Uterus (tissue), 4 donors: ENCODE measurements at places on chromosomes 3 and 15. TPM values are rescaled to one million over a fixed set of nuclear protein-coding genes. Genes with fewer than 3 reads are reported as not detected.

DNA sequence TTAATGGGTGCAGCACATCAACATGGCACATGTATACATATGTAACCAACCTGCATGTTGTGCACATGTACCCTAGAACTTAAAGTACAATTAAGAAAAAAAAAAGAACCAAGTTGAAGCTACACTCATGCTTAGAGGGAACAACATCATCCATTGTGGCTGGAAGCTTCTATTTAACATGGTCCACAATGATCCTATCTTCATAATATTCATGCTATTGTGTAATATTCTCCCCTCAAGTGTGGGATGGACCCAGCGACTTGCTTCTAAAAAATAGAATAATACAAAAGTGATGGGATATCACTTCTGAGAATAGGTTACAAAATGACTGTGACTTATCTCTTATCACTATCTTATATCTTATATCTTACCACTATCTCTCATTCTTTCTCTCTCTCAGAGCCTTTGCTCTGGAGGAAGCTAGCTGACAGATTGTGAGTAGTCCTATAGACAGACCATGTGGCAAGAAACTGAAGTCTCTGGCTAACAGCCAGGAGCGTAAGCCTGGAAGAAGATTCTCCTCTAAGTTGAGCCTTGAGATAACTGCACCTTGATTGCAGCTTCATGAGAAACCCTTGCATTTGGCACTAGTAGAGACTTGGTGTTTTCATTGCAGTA, 198.5 kb upstream of the MRPL3 start:
- no peaks in the 10 kb centered on the region for H3K36me3 ChIP-seq
- no peak overlapping the region for H3K4me3 ChIP-seq
- H3K4me1 ChIP-seq = no peaks in the 10 kb centered on the region
- DNase-seq = no peak

DNA sequence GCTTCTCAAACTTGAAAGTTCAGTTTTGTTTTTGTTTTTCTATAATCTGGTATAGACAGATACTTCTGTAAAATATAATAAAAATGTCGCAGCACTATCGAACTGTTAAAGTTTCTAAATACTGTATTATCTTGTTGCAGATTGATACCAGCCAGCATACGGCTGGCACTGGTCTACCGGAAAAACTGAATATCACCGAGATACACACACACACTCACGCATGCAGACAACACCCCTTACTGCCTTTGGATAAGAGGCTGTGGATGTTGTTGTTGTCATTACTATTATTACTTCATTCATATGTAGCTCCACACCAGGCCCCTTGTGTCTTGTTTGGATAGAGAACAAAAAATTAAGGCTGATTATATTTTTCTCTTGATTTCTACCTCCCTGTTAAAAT, 32.4 kb downstream of the MAP6D1 start:
- no peaks in the 10 kb centered on the region for H3K27me3 ChIP-seq
- H3K27ac ChIP-seq = no peak overlapping the region
- H3K36me3 ChIP-seq = no peaks in the 10 kb centered on the region

- H3K27ac ChIP-seq = peak overlapping the region; percentile 27
- no peaks in the 10 kb centered on the region for H3K36me3 ChIP-seq
- H3K27me3 ChIP-seq = no peaks in the 10 kb centered on the region
- no peaks in the 10 kb centered on the region for H3K4me1 ChIP-seq
- DNase-seq = peak; percentile 31
These were observed 417.0 kb upstream of the TPM1 start for GRCh38 chr15:62625429-62626033.

DNA sequence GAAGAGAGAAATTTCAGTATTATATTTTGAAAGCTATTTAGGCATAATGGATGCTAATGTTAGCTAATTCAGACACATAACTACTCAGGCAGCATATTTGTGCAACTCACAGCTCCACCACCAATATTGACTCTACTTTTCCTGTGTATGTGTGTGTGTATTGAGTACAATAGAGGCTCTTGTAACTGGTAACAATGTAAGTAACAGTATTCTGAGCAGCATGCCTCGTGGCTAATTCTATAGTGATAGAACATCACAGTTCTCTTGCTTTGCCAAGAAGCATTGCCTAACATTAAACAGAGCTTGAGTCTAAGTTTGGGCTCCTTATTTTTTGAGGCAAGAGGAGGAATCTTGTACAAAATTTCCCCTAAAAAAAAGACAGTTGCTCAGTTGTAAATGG, 98.6 kb upstream of the ARHGEF26 start:
- H3K36me3 ChIP-seq = no peaks in the 10 kb centered on the region
- H3K4me1 ChIP-seq = no peaks in the 10 kb centered on the region
- H3K4me3 ChIP-seq = no peak overlapping the region
- H3K27me3 ChIP-seq = no peaks in the 10 kb centered on the region

DNA sequence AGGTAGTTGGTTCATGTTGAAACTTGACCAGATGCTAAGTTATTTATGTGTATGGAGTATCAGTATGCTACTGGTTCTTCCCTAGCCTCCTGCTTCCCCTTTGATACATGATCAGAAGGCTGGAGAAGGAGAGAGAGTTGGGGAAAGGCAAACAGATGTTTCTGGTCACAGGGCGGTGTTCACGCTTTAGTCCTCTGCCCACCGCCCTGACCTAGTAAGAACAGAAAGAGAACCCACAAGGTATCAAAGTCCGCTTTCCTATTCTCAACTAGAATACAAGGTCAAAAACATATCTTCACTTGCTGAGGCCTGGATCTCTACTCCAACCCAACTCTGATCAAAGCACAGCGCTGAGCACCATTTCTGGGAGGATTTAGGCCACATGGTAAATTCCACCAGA, 55.5 kb downstream of the NCEH1 start:
- H3K36me3 ChIP-seq = no peaks in the 10 kb centered on the region
- H3K4me1 ChIP-seq = no peaks in the 10 kb centered on the region
- no peak overlapping the region for H3K4me3 ChIP-seq

Gene DPPA2
- not detected for total RNA-seq

DNA sequence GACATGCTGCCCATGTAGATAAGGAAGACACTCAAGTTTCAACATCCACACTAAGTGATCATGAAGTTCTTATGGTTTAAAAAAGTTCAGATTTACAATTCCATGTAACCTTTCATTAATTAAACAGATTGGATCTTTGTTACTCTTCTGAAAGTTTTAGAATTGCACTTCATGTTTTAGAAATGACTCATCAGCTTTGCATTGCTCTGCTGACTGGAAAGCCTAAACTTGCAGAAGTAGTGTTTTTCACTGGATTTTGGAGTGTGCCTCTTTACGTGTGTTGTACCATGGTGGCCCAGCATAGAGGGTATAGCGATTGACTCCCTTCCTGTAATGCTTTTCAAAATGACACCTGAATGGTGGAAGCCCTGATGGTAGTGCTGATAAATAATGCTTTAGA, 157.9 kb downstream of the BBX start:
- DNase-seq = no peak
- H3K4me1 ChIP-seq = no peaks in the 10 kb centered on the region
- H3K27ac ChIP-seq = no peak overlapping the region
- H3K4me3 ChIP-seq = no peak overlapping the region
- H3K27me3 ChIP-seq = no peaks in the 10 kb centered on the region
- H3K36me3 ChIP-seq = no peaks in the 10 kb centered on the region

GRCh38 chr15:80536231-80536630, 132.0 kb downstream of the ARNT2 start:
- H3K27me3 ChIP-seq = no peaks in the 10 kb centered on the region
- no peak overlapping the region for H3K27ac ChIP-seq
- no peaks in the 10 kb centered on the region for H3K4me1 ChIP-seq
- H3K36me3 ChIP-seq = no peaks in the 10 kb centered on the region
- no peak for DNase-seq
- H3K4me3 ChIP-seq = no peak overlapping the region

DNA sequence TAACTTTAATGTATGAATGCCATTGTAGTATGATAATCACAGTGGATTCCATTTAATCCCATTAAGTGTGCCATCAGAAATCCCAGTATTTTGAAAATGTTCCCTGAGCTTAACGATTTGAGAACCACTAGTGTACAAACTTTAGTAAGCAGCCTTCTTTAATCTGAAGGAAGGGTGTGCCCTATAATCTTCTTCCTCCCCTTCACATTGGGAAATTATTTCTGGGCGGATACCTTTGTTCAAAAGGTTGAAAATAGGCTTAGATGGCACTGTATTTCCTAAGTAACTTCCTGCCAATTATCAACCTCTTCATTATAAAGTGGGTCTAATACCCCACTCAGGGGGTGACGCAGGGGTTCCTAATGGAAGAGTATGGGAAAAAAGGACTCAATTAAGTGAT, 62.4 kb downstream of the GTPBP8 start:
- no peaks in the 10 kb centered on the region for H3K27me3 ChIP-seq
- H3K4me3 ChIP-seq = no peak overlapping the region
- no peak for DNase-seq
- no peaks in the 10 kb centered on the region for H3K4me1 ChIP-seq

GRCh38 chr15:74542166-74543042, 1.4 kb downstream of the ARID3B start:
- H3K36me3 ChIP-seq = no peaks in the 10 kb centered on the region
- no peaks in the 10 kb centered on the region for H3K27me3 ChIP-seq
- peak overlapping the region; percentile 90 for H3K27ac ChIP-seq
- no peak for DNase-seq

DNA sequence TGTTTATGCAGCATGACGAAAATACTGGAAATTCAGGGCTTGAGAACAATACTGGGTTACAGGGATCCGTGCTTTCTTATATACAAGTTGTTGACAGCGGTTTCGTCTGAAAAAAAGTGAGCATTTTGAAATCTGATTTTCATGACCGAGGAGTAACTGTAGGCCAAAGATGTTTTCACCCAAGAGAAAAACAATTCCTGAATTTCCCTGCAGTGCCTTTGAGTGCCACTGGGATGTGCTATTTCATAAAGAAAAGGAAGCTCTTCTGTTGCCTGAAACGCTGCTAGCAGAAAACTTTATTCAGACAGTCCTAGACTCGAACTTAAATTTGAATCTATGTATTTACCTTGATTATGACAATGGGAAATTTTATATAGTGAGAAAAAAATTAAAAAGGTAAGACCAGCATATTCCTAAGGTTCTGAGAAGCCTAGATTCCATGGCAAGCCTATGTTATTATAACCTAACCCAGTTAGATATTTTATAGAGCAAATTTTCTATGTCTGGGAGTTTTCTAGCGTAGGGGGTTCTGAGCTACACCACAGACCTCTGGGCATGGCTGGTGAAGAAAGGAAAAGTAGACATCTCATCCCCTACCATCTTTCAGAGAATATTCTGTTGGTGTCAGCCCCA, 30.2 kb downstream of the KCNAB1 start:
- no peaks in the 10 kb centered on the region for H3K4me1 ChIP-seq
- no peaks in the 10 kb centered on the region for H3K27me3 ChIP-seq
- H3K36me3 ChIP-seq = no peaks in the 10 kb centered on the region
- DNase-seq = peak; percentile 73
- H3K27ac ChIP-seq = peak overlapping the region; percentile 66

DNA sequence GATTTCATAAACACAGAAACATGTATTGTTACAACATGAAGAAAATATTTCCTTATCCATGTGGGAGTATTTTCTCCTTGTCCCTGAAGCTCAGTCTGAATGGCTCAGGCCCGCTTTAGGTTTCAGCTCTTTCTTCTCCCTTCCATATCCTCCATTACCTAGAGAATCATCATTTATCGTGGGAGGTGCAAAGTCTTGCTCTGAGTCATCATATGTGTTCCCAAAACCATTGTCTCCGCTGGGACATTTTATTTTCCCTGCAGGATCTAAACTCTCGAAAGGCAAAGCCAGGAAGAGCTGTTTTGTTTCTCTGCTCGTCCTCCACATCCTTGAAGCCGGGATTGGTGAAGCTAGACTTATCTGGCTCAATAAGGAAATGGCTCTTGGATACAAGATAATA, 571.2 kb downstream of the EDEM1 start:
- H3K4me1 ChIP-seq = no peaks in the 10 kb centered on the region
- no peaks in the 10 kb centered on the region for H3K27me3 ChIP-seq
- no peak overlapping the region for H3K4me3 ChIP-seq
- H3K36me3 ChIP-seq = no peaks in the 10 kb centered on the region
- H3K27ac ChIP-seq = peak overlapping the region; percentile 11
- DNase-seq = no peak

Gene STRIT1
- total RNA-seq = not detected

GRCh38 chr15:63344731-63345390, 36.8 kb downstream of the CA12 start:
- DNase-seq = no peak
- H3K27me3 ChIP-seq = no peaks in the 10 kb centered on the region
- no peaks in the 10 kb centered on the region for H3K36me3 ChIP-seq
- H3K4me1 ChIP-seq = no peaks in the 10 kb centered on the region
- no peak overlapping the region for H3K27ac ChIP-seq

DNA sequence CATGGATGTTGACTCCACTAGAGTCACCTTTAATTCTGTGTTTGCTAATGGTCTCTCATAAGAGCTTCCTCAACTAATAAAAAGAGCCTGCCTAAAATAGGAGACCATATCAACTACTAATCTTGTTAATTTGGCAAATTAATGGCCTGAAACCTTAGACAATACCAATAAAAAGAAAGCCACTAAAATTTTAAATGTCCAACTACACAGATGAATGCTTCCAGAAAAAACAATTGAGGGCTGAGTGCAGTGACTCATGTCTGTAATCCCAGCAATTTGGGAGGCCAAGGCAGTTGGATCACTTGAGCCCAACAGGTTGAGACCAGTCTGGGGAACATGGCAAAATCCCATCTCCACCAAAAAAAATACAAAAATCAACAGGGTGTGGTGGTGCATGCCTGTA, 230.9 kb downstream of the NSUN3 start:
- no peaks in the 10 kb centered on the region for H3K4me1 ChIP-seq
- H3K27me3 ChIP-seq = no peaks in the 10 kb centered on the region
- H3K27ac ChIP-seq = no peak overlapping the region
- H3K4me3 ChIP-seq = no peak overlapping the region
- H3K36me3 ChIP-seq = no peaks in the 10 kb centered on the region

DNA sequence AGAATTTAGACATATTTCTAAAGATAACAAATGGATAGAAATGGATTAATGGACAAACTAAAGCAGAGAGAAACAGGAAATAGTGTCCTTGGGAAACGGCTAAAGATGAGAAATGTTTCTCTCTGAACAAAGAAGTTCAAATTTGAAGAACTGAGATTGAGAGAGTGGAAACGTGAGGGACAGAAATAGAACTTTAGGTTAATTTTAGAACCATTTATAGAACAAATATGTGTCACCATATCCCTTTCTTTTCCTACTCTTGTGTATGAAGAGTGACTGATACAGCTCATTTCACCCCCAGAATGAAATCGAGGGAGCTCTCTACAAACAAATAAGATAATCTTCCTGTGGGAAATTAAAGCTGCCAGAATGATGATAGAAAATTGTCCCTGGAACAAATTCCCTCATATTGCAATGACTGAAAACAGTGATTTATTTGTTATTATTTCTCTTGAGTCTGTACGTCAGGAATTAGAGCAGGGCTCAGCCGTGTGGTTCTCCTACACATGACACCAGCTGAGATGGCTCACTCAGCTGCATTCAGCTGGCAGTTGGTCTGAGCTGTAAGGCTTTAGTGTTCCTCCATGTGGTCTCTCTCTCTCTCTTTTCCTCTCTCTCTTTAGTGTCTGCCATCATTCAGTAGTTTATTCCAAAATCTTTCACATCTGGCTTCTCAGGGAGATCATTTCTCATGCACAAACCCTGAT, 46.6 kb upstream of the ARPP21 start:
- no peak overlapping the region for H3K27ac ChIP-seq
- H3K4me1 ChIP-seq = no peaks in the 10 kb centered on the region

GRCh38 chr3:148945116-148945515, 46.2 kb upstream of the GYG1 start:
- no peak for DNase-seq
- no peak overlapping the region for H3K27ac ChIP-seq
- H3K4me3 ChIP-seq = no peak overlapping the region
- H3K36me3 ChIP-seq = no peaks in the 10 kb centered on the region
- no peaks in the 10 kb centered on the region for H3K4me1 ChIP-seq

- no peak overlapping the region for H3K4me3 ChIP-seq
- no peaks in the 10 kb centered on the region for H3K27me3 ChIP-seq
- no peak overlapping the region for H3K27ac ChIP-seq
These were observed 40.5 kb downstream of the RASGRP1 start for GRCh38 chr15:38524156-38524555.

Gene SLC15A2
- 5.6 TPM for total RNA-seq

Gene PIK3CA
- 36.2 TPM for total RNA-seq
